Right cardiac atrium (tissue), 5 donors: ENCODE measurements at places on chromosomes 13 and 19. TPM values are rescaled to one million over a fixed set of nuclear protein-coding genes. Genes with fewer than 3 reads are reported as not detected.

Gene THSD8
- 2.5 TPM for polyA plus RNA-seq

Gene NLRP5
- not detected for polyA plus RNA-seq

Gene C19orf85
- not detected for polyA plus RNA-seq

Gene MBD3L3
- polyA plus RNA-seq = not detected

Gene SIGLEC7
- polyA plus RNA-seq = 0.59 TPM

Gene ATP4A
- not detected for polyA plus RNA-seq

Gene IGFL3
- not detected for polyA plus RNA-seq
